ENCODE measurements at places on chromosomes 7 and 10. TPM values are rescaled to one million over a fixed set of nuclear protein-coding genes. Genes with fewer than 3 reads are reported as not detected.

DNA sequence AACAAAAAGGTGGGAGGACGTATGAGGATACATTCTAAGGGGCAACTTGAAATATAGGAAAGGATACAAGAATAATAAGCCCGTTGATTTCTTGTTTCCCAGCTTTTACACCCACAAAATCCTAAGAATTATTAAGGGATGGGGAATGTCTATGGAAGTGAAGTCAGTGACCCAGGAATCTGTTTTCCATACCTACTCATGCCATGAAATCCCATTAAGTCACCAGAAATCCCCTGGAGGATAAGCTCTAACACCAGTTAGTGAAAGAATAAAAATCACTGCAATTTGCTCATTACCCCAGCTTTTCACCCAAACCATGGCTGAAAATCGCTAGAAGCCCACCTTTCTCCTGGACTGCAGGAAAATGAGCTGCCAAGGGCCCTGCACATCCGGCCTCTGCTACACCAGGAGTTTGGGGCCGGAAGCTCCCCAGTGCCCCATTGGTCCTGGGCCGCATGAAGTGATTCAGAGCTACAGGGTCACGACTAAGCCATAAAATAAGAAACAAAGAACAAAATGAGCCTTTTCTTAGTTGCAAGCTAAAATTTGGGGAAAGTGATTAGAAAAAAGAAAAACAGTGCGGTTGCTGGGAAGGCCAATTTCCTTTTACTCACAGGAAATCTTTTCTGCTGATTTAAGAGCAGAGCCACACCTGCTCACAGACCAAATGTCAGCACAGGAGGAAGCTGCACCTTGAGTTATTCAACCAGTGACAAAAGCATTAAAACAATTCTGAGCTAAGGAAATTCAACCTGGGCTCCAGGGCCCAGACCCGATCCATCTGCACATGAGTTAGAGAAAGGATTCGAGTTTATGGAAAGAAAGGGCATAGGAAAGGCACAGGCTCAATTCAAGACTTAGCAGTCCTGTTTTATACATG, 40.3 kb downstream of the HIPK2 start:
- no peak for DNase-seq

Gene CADPS2
- 53.5 TPM for polyA plus RNA-seq

GRCh38 chr7:2384354-2385243, 18.8 kb upstream of the CHST12 start:
- no peak for DNase-seq

Gene MACC1
- polyA plus RNA-seq: 15.8 TPM

Gene SFTPA1
- 81.8 TPM for polyA plus RNA-seq

DNA sequence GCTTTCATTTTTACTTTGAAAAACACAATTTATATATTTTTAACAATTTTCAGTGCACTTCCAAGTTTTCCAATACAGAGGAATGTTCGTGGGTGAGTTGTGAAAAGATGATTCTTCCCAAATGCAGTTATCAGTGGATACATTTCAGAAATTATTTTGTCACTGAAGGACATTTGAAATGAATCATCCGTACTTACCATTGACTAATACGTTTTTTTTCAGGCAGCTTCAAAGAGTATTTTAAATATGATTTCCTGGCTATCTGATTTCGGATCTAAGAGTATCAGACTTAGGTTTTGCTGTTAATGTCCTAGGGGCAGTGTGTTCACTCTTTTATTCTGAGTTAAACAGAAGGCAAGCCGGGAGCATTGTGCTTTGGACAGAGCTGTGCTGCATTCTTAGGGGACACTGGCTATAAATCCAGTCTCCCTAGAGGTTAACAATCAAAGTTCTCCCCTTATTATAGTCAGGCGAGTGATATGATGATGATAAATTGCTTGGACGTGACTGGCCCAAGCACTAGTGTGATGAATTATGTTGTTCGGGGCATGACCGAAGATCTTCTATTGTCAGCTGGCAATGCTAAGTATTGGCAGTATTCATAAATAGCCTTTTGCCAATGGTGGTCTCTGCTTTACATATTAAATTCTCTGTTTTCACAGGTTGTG, 4.5 kb downstream of the PTER start:
- no peak for DNase-seq

GRCh38 chr10:132981173-132981555, 38.8 kb upstream of the CFAP46 start:
- DNase-seq: no peak

DNA sequence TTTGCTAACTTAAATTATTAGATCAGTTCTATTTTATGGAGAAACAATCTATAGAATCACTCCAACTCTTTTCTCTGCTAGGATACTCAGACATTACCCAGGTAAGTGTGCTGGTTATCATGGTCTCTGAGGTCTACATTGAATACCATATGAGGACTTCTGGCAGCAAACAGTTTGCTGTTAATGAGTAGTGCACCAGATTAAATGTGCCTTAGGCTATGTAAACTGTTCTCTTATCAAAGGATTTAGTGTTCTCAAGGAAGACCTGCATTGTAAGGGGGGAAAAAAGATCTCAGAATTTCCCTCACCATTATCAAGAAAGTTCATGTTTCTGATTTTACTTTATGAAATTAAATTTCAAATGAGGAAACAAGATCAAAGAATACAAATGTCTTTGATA, 107.5 kb downstream of the ITGB8 start:
- no peak for DNase-seq

GRCh38 chr10:27541796-27542729, 38.0 kb downstream of the RAB18 start:
- no peak for DNase-seq

DNA sequence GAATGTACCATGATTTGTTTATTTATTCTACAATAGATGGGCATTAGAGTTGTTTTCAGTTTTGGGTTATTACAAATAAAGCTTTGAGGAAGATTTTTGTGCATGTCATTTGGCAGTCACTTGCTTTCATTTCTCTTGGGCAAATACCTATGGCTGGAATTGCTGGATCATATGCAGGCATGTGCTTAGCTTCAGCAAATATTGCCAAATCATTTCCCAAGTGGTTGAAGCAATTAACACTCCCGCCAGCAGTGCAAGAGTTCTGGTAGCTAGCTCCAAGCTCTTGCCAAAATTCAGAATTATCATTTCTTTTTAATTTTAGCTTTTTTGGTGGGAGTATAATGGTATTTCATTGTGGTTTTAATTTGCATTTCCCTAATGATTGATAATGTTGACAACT, 32.9 kb upstream of the PCBD1 start:
- DNase-seq: no peak

- DNase-seq: no peak
Measured at GRCh38 chr10:93941606-93942005, 47.8 kb downstream of the SLC35G1 start.
